ENCODE measurements at places on chromosomes 12 and 14. TPM values are rescaled to one million over a fixed set of nuclear protein-coding genes. Genes with fewer than 3 reads are reported as not detected.
A peak's percentile ranks its signal among the peaks of the same experiment; 100 is the strongest.

The LUM gene
- total RNA-seq = 138 TPM

The OTOGL gene
- 0.21 TPM for total RNA-seq

The MARCHF9 gene
- total RNA-seq = 4.2 TPM

The SOAT2 gene
- total RNA-seq = 2.9 TPM

The POTEM gene
- not detected for total RNA-seq

The PTPRB gene
- 40.2 TPM for total RNA-seq

The MORN3 gene
- not detected for total RNA-seq

The ART4 gene
- 5.9 TPM for total RNA-seq

- no peak for DNase-seq
Observed at GRCh38 chr14:50312734-50313054, 570 bp downstream of the DMAC2L start.

- no peak for DNase-seq
Observed at GRCh38 chr12:78864870-78865463, 393 bp downstream of the SYT1 start.

DNA sequence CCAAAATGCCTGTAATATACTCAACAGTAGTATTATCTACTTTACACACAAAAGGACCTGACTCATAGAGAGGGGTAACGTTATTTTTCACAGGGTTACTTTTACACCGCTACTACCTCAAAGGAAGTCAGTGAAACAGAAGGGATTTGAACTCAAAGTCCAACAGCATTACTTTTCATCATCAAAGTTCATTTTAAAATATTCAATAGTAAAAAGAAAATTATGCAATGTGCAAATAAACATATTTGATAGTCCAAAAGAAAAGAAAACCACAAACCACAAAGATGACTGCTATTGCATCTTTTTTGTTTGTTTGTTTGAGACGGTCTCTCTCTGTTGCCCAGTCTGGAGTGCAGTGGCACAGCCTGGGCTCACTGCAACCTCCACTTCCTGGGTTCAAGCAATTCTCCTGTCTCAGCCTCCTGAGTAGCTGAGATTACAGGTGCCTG lies 15.5 kb downstream of the KIF21A start:
- no peak for DNase-seq

- DNase-seq = no peak
Observed at GRCh38 chr12:53172352-53172751, 8.2 kb upstream of the ZNF740 start.

DNA sequence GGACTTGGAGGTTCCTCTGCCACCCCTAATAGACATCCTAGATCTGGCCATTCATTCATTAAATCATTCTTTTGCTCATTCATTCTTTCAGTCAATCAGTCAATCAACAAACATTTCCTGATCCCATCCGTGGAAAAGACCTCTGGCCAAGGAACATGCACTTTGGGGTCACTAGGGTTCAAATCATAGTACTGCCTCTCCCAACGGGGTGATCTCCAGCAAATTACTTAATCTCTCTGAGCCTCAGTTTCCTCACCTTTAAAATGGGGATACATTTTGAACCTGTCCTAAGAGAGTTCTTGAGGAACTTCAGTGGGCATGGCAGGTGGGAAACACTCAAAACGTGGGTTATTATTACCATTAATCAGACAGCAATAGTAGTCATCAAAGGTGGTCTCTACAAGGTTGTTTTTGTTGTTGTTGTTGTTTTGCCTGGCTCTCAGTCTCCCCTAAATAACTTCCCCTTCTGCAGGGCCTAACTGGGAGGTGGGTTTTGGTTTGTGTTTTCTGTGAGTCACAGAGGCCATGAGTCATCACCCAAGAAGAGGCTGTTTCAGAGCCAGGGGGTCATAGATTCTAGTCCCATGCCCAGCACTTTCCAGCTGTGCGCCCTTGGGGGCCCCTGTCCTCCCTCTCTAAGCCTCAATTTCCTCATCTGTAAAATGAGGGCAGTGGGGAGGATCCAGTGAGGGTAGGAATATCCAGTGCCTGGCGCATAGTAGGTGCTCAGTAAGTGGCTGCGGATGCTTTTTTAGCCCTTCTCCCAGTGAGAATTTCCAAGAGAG lies 16.9 kb upstream of the FAM222A start:
- no peak for DNase-seq

- DNase-seq = no peak
Observed at GRCh38 chr14:58978343-58978742, 210.1 kb upstream of the DAAM1 start.

DNA sequence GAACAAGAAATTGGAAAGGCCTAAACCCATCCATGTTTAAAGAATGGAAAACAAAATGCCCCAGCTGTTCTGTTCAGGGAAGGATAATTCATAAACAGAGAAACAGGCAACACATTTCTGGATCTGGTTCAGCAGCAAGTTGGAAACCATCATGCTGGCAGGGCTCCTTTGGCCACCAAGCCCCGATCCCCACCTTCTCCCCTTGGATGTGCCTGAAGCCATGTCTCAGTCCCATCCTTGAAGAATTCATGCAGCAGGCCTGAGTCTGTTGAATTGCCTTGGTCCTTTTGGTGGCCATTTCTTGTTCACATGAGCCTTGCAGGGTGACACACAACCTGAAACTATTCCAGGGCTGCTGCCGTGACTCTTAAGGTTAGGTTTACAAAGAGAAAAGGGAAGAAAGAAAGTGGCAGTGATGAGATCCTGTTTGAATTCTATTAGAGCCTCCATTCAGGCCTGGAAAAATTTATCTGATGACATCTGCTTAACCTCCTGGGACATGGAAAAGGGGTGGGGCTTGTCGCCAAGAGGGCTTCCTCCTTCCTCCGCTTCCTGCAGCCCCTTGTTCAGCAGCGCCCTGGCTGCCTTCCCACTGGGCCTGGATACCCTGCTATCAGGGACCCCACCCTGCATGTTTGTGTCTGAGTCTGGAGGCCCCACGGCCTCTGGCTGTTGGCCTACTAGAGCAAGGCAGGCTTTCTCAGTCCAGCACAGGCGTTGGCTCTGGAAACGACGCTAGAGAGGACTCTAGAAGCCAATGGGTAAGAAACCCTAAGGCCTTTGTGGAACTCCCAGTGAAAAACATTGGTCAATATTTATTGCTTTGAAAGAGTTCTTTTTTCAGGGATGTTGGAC lies 341.9 kb downstream of the C12orf75 start:
- DNase-seq = peak; percentile 12

- no peak for DNase-seq
Observed at GRCh38 chr12:50186681-50187080, 19.5 kb upstream of the CERS5 start.

DNA sequence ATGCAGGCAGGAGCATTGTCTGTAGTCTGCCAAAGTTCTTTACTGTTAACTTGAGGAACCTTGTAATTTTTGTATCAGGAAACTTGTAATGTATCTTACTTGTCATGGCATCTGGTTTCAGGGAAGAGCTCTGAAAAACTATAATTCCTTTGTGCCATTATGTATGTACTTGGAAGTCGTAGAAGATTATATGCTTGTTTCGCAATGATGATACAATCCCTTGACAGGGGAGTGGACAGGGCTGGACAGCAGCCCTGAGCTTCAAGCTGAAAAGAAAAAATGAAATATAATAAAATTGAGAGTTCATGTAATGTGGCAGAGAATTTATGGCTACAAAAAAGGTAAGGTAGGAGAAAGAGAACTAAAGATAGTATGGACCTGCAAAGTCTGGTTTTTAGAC lies 7.4 kb upstream of the DLGAP5 start:
- DNase-seq = no peak

- no peak for DNase-seq
Observed at GRCh38 chr12:70847871-70848270, 72.7 kb downstream of the PTPRR start.

DNA sequence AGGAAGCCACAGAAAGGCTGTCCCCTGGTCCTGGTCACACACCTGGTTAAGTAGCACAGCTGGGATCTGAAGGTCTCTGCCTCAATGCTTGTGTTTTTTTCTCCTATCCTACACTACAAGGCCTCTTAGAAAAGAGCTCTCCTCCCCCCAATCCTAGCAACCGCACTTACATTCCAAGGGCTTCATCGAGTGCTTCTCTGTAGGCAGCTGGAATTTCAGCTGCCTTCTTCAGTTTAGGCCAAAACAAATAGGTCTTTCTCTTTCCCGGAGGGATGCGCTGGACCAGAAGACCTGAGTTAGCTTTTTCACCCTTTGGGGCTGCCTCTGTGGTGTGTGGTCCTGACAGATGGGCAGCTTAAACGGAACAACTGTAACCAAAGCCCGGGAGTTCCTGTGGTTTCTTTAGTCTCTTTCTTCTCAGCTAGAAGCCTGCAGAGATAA lies 109.7 kb downstream of the GPATCH2L start:
- DNase-seq = no peak

GRCh38 chr14:70098250-70098809 lies 90.4 kb downstream of the SLC8A3 start:
- DNase-seq = no peak

GRCh38 chr12:116045150-116045549 lies 232.3 kb downstream of the MED13L start:
- no peak for DNase-seq

GRCh38 chr14:53153702-53154112 lies 584 bp upstream of the DDHD1 start:
- DNase-seq = no peak

- no peak for DNase-seq
Observed at GRCh38 chr14:52103416-52103815, 34.6 kb upstream of the NID2 start.

DNA sequence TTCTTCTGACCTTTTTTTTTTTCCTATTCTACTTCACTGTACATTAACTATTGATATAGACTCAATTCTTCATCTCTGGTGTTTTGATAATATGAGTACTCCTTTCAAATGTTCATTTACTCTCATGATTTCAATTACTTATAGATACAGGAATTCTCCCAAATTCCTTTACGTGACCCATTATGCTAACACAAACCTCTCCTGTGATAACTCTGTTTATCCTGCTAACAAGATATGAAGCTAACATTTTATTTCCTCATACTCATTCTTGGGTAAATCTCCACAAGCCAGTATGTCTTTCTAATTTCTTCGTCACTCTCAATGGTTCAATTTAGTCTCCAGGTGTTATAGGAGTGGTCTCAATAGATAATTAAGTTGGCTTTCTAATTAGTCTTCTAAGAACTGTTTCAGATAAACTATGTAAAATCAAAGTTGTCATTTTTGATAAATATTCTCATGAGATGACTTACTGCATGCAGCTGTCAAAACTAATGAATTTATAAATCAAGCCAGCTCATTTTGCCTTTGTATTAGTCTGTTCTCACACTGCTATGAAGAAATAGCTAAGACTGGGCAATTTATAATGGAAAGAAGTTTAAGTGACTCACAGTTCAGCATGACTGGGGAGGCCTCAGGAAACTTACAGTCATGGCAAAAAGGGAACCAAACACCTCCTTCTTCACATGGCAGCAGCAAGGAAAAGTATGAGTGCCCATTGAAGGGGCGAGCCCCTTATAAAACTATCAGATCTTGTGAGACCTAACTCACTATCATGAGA lies 130.6 kb upstream of the MYF6 start:
- no peak for DNase-seq

- no peak for DNase-seq
Observed at GRCh38 chr14:80105488-80105994, 105.8 kb downstream of the DIO2 start.
